Activated CD4-positive, alpha-beta T cell treated with anti-CD3 and anti-CD28 coated beads, Interleukin-2, amount 10 ng/mL, durations not matched to agents 7 days and 5 days (primary cell): ENCODE measurements at places on chromosomes 6 and 20.

DNA sequence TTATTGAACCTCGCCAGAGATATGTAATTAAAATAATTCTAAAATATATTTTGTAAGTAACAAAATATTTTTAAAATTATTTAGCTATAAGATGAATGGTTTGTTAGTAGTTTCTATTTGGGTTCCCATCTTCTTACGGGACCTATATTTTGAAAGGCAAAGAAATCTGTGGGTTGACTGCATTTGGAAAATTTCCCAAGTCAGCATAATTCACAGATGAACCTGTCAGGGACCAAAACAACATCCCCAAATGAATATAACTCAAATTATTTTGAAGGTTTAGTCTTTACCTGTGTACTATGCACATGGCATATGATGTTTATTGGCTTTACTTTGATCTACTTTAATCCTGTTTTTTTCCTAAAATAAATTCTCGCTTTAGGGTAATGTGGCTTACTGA, 607.4 kb upstream of the JAG1 start:
- DNase-seq: no peak

GRCh38 chr6:13488015-13488895, 855 bp upstream of the GFOD1 start:
- peak; percentile 37 for DNase-seq

- no peak for DNase-seq
These were observed 10.4 kb downstream of the VGLL2 start for GRCh38 chr6:117275711-117276110.

DNA sequence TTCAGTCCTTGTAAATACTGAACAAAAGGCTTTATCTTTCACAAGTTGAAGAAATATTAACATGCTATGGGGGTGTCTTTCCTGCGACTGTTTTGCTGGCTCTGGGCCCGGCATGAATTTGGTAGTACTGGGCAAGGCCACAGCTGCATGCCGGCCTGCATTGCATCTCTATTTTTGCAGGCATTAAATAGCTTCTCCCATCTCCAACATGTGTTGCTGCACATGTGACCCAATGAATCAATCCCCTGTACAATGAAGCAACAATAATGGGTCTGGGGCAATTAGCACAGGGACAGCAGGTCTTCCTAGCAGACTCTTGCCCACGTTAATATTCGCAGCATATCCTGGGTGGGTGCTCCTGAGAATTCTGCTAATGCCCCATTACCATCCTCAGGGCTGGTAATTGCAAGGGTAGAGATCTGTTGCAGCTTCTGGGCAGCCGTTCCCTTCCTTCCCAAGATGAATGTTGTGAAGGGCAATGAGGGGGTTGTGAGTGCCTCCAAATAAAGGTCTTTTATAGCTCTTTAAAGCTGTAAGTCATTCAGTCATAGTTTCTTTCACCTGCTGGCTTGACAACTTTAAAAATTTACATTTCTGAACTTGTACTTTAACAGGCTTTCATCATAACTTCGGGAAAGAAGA, 24.3 kb upstream of the CDYL start:
- no peak for DNase-seq

DNA sequence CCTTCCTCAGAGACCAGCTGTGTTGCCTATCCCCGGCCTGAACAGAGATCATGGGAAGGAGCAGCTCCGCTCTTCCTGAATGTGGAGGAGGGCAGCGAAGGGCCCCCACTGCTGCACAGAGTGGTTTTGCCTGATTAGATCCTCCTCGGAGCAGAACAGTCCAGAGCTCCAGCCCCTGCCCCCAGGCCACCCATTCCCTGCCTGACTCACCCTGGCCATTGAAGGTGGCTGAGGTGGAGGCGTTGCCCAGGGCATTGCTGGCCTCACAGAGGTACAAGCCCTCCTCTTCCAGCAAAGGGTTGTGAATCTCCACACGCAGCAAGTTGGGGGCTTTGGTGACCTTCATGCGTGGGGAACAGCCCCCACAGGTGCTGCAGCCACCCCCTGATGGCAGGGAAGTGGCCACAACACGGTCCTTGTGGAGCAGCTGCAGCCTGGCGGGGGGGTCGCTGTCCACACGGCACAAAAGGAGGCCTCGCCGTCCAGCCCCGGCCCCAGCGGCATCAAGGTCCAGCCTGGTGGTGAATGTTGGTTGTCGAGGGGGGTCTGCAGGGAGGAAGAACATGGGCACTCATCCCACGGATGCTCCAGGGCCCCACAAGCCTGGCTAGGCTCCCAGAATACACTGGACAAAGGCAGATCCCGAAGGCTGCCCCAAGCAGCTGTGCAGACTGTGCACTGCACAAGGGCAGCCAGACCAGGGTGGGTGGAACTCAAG, 14.7 kb downstream of the SIGLEC1 start:
- DNase-seq: no peak

- DNase-seq: no peak
These were observed 49.4 kb downstream of the CTCFL start for GRCh38 chr20:57475388-57476083.

GRCh38 chr20:4443016-4443415, 278.7 kb upstream of the PRND start:
- no peak for DNase-seq

DNA sequence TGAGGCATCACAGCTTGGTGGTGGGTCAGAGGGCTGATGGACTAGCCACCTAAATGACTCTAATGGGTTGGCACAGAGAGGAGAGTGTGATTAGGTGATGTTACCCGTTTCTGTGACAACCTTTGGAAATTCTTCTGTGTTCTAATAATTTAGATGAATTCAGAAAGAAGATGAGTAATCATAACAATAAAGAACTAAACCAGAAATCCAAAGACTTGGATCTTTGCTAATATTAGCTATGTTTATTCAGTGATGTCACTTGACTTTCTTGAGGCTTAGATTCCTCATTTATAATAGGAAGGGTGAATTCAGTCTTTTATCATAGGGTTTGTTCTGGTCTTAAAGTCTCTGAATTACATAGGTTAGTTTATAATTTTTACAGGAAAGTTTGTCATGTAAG, 19.9 kb downstream of the CRYBG1 start:
- no peak for DNase-seq

DNA sequence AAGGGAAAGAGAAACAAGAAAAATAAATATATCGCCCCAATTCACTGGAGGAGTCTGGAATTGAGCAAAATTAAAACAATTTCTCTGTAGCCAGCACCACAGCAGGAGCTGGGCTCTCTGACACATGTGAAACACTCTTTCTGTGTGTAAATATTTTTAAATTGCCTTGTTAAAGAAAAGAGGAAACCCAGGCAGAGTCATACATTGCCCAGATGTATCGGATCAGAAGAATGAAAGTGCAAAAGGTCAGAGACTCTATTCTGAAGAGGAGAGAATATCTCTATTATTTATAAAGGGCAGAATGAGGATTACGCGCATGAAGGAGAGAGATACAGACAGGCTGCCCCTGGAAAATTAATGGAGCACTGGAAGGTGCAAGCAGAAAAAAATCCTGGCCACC, 127.0 kb upstream of the MAN1A1 start:
- DNase-seq: no peak

DNA sequence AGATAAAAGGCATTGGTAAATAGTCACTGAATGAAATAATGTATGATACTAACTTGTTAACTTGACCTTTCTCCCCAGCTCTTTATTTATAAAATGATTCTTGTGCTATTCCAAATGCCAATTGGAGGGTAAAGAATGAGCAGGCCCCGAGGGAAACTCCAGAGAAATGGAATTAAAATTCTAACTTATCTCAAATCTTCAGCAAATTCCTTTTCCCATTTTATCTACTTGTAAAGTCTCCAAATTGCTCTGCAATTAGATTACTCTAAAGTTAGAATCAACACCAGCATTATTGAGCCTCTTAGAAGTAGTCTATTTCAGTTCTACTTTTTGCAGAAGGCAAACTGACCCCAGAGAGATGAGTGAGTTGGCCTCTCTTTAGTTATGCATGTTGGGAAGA, 165.9 kb upstream of the PREP start:
- no peak for DNase-seq

DNA sequence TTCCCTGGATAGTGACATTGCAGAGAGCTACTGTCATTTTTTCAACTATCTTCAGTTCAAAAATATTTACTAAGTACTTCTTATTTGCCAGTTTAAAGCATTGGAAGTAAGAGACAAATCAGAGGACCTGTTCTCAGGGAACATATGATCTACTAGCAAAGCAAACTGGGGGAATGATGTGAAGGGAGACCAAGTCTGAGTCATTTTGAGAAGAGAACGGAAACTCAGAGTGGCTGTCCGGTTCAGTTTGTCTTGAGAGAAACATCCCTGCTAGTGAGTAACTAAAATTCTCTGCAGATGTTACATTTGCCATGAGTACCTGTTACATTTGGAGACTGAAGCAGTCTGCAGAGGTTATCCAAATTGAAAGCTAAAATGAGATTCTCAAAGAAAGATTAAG, 118.3 kb downstream of the KCNQ5 start:
- DNase-seq: no peak

- no peak for DNase-seq
These were observed 498.9 kb downstream of the BCKDHB start for GRCh38 chr6:80605165-80605989.

DNA sequence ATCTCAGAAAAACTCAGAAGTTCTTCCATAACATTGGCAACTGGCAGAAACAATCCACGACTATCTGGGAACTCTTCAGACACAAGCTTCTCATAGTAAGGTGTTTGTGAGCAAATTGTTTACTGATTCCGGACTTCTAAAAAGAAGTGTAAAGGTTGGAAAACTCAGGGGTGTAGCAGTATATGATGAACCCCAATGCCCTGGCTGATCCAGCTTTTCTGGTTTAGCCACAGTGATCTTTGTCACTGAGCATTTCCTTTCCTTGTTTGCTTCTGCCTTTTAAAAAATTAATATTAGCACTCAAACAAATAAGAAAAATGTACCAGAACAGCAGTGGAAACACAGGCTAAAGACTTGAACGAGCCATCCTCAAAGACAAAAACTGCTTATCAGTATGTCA, 4.9 kb downstream of the RGS17 start:
- DNase-seq: no peak

GRCh38 chr6:52217761-52218160, 26.5 kb downstream of the IL17F start:
- no peak for DNase-seq
